ENCODE measurements at places on chromosomes 2 and 18.

- no peak for DNase-seq
Measured at GRCh38 chr2:128550389-128550788, 231.7 kb upstream of the HS6ST1 start.

GRCh38 chr18:76395609-76396008 lies 99.4 kb downstream of the ZNF516 start:
- DNase-seq, result no peak

- DNase-seq, result no peak
Measured at GRCh38 chr2:126220331-126220730, 435.6 kb upstream of the GYPC start.

DNA sequence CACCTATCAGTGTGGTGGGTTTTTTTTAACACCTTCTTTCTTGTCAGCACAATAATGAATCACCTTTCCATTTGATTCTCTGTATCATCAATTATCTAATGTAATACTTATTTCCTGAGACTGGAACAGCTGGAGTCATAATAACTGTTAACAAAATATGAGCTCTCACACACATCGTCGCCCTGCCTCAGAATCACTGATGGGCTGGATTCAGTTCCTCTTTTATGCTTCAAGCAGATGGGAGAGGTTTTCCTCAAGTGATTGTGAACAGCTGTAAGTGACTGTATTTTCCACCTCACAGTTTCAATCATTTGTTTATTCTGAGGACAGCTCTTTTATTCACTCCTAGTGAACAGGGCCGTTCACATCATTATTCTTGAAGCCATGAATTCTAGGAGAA lies 330.2 kb downstream of the DSC3 start:
- no peak for DNase-seq

- DNase-seq, result no peak
Measured at GRCh38 chr2:143251681-143252080, 122.5 kb downstream of the ARHGAP15 start.

DNA sequence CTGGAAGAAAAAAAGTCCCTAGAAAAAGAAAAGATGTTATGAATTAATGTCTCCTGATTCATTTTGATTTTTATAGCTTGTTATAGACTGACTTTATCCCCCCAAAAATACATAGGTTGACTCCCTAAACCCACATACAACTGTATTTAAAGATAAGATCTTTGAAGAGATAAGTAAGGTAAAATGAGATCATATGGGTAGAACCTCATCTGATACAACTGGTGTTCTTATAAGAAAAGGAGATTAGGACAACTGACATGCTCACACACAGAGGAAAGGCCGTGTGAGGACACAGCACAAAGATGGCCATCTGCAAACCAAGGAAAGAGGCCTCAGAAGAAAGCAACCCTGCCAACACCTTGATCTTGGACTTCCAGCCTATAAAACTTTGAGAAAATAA lies 117.5 kb downstream of the CD226 start:
- DNase-seq, result no peak

GRCh38 chr2:158202161-158202815 lies 100.6 kb downstream of the UPP2 start:
- DNase-seq, result no peak

DNA sequence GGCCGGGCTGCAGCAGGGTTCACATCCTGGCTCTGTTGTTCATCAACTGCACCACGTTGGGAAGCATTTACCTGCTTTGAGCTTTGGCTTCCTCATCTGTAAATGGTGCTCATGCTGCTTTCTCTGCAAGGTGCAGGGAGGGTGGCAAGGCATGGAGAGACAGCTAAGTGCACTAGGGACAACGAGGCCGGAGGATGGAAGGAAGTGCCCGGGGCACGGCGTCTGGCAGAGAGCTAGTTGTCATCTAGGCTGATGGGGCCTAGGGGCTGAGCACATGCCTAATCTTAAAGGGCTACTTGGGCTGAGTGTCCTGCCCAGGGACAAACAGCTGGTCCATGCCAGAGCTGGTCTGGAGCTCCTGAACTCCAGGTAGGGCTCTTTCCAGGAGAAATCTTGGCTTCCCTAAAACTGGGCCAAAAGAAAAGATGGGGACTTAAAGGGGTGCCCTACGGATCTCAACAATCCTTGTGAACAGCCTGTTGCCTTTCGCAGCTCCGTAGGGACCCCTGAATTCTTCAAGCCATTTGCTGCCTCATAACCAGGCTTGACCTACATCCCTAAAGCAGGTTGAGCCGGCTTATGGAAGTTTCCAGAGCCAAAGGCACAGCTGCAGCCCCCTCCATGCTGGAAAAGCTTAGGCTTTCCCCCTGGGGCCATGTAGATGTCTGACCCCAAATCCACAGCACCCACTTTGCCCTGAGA lies 130.8 kb downstream of the SMAD7 start:
- no peak for DNase-seq

GRCh38 chr18:48922801-48923730 lies 27.7 kb downstream of the SMAD7 start:
- no peak for DNase-seq

DNA sequence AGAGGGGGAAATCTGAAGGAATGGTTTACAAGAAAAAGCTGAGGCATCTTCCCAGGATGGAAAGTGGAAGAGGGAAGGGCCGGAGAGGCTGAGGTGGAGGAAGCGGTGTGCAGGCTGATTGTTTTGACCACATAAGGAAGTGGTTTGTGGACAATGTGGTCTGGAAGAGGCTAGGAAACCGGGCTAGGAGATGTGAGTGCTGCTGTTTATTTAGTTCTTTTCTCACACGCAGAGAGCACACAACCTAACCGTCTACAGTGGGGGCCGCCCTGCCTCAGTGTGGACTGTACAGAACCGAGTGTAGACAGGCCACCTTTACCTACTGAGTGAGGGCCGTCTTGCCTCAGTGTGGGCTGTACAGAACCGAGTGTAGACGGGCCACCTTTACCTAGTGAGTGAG lies 251.7 kb upstream of the PXDN start:
- peak; percentile 17 for DNase-seq

- no peak for DNase-seq
Measured at GRCh38 chr2:239300242-239300641, 100.6 kb downstream of the HDAC4 start.

DNA sequence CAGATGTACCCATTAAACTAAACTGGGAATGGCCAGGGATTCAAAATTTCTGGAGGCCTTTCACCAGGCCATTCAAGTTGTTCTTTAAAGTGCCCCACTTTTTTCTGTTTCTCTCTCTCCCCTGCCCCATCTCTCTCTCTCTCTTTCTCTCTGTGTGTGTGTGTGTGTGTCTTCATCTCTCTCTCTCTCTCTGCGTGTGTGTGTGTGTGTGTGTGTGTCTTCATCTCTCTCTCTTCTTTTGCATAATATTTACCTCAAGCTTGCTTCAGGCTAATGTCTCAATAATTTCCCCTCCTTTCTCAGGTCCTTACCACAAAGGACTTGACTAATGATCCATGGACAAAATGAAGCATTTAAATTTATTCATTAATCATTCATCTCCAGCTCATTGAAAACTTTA lies 164.2 kb upstream of the KLHL14 start:
- DNase-seq, result no peak

GRCh38 chr2:222877556-222878300 lies 16.9 kb downstream of the ACSL3 start:
- DNase-seq, result no peak

GRCh38 chr2:238928520-238929241 lies 80.8 kb downstream of the TWIST2 start:
- no peak for DNase-seq

- DNase-seq, result no peak
Measured at GRCh38 chr2:225841314-225841713, 441.8 kb downstream of the NYAP2 start.

DNA sequence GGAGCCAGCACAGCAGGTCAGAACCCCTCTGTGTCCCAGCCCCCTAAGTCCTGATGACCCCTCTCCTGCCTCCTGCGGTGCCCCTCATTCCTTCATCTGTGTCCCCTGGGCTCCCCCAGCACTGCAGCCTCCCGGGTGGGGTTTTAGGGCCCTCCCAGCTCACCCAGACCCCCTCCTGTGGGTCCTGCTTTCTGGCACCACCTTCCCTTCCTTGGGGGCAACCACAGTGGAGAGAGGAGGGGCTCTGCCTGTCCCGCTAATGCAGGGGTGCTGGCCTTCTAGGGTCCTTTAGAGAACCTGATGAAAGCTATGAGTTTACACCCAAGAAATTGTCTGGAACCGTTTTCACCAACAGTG lies 42.7 kb upstream of the ALPP start:
- DNase-seq, result no peak

DNA sequence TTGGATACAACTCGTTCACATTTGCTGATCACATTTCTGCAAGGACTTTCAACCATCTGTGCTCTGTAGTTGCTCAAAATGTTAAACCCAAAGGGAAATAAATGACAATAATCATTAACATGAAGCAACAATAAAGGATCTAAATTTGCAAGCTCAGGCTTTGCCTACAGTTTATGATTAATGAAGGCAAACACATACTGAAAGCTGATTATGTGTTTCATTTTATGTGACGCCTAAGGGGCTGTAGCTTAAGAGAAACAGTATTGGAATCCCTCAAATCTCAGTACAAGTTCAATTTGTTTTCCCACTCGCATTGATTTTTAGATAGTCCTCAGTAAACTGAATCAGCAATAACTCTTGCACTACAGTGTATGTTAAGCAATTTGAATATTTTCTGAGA lies 160.3 kb upstream of the FSIP2 start:
- no peak for DNase-seq

Measured in T-helper 2 cell treated with Interferon-gamma antibody and Interleukin-4, amounts not matched to agents 5 μg/mL and 100 μg/mL, for 36 hours (primary cell).